ENCODE measurements at places on chromosomes 1 and 21. TPM values are rescaled to one million over a fixed set of nuclear protein-coding genes. Genes with fewer than 3 reads are reported as not detected.

DNA sequence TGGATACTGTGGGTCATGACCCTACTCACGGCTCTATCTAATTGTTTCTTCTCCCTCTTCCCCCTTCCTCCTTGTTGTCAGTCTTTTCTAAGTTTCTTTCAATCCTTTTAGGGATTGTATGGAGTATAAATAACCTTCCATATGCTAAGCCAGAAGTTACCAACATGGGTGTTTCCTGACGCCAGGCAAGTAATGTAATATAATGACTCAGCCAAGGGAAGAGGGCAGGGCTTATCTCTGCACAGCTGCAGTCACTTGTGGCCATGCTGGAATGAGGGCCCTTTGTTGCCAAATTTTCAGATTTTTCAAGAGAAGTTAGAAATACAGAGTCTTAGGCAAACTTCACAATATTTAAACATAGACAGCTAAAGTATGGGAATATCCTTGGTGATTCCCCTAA is 194.6 kb downstream of the ST6GALNAC3 start:
- no peak for DNase-seq
- no peaks in the 10 kb centered on the region for H3K36me3 ChIP-seq
- no peak overlapping the region for H3K27ac ChIP-seq
- H3K4me1 ChIP-seq = no peaks in the 10 kb centered on the region
- no peak overlapping the region for H3K4me3 ChIP-seq

- H3K36me3 ChIP-seq = no peaks in the 10 kb centered on the region
- no peaks in the 10 kb centered on the region for H3K27me3 ChIP-seq
- no peaks in the 10 kb centered on the region for H3K4me1 ChIP-seq
- no peak for DNase-seq
- no peak overlapping the region for H3K27ac ChIP-seq
- no peak overlapping the region for H3K4me3 ChIP-seq
Observed at GRCh38 chr1:234258071-234258470, 115.2 kb upstream of the COA6 start.

DNA sequence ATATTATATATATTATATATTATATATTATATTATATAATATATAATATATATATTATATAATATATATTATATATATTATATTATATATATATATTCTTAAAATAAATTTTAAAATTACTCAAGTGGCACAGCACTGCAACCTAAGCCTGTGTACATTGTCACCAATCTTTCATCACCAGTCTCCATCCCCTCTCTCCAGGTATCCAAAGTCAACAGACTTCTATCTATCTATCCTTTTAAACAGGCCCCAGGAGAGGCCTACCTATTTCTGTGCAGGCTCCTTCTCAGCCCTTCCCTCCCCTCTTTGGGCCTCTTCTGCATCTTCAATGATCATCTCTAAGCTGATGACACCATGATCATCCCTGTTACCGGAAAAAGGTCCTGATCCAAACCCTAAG is 111.7 kb downstream of the RHOU start:
- no peaks in the 10 kb centered on the region for H3K4me1 ChIP-seq
- no peak for DNase-seq
- no peak overlapping the region for H3K27ac ChIP-seq
- H3K27me3 ChIP-seq = no peaks in the 10 kb centered on the region
- H3K36me3 ChIP-seq = no peaks in the 10 kb centered on the region
- H3K4me3 ChIP-seq = no peak overlapping the region

GRCh38 chr1:245512181-245512888 is 357.6 kb downstream of the KIF26B start:
- peak overlapping the region; percentile 14 for H3K4me3 ChIP-seq
- no peak overlapping the region for H3K27ac ChIP-seq
- H3K4me1 ChIP-seq = no peaks in the 10 kb centered on the region
- H3K27me3 ChIP-seq = no peaks in the 10 kb centered on the region
- H3K36me3 ChIP-seq = no peaks in the 10 kb centered on the region

GRCh38 chr1:232472485-232473041 is 157.4 kb downstream of the SIPA1L2 start:
- H3K27ac ChIP-seq = no peak overlapping the region
- no peaks in the 10 kb centered on the region for H3K27me3 ChIP-seq
- H3K36me3 ChIP-seq = no peaks in the 10 kb centered on the region
- H3K4me1 ChIP-seq = no peaks in the 10 kb centered on the region

DNA sequence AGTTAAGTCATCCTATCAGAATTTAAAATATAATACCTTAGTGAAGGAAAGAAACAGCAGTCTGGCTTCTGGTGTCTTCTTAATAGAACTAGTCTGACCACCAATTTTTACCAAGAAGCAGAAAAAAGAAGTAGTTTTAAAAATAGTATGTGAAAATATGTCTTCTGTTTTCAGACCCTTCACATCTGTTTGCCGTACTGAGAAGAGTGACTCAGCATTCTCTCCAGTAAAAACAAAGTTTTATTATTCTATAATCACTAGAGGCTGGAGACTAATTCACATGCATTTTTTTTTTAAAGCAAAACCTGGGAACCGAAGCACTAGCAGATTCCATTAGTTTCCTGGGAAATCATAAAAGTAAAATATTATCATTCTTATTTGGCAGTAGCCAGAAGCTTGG is 163.8 kb downstream of the COL24A1 start:
- H3K4me1 ChIP-seq = no peaks in the 10 kb centered on the region
- no peaks in the 10 kb centered on the region for H3K27me3 ChIP-seq

- DNase-seq = no peak
- no peaks in the 10 kb centered on the region for H3K27me3 ChIP-seq
- H3K4me3 ChIP-seq = no peak overlapping the region
- H3K36me3 ChIP-seq = no peaks in the 10 kb centered on the region
Observed at GRCh38 chr1:20854529-20854928, 67.4 kb upstream of the HP1BP3 start.

DNA sequence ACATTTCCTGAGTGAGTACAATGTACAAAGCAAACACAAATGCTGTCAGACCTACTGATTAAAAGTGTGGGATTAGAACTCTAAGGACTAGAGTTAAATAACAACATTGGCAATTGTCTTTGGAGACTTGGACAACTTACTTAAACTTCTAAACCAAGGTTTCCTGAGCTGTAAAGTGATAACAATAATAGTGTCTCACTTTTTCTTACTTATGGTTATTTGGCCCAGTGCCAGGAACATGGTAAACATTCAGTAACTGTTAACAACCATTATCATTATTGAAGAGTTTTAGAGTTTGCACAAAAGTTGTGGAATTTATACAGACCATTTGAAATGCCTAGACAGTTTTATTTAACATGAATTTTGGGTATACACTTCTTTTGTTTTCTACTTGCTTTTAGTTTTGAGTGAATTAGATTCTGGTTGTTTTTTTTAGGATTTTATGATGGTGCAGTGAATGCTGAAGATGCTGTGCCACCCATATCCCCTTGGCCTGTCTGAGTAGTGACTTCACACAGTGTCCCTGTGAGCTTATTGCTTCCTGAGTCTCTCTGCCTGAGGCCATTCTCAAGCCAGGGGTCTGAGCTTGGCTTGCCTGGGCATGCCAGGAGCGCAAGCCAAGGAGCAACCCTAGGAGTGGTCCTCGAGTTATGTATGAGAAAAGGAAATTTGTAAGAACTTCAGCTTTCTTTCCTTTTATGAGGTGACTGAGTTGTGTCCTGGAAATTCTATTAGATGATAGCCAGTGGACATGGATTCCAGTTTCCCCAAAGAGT is 932.8 kb downstream of the TTLL7 start:
- DNase-seq = no peak
- no peaks in the 10 kb centered on the region for H3K4me1 ChIP-seq
- no peaks in the 10 kb centered on the region for H3K27me3 ChIP-seq
- H3K27ac ChIP-seq = no peak overlapping the region
- H3K36me3 ChIP-seq = no peaks in the 10 kb centered on the region

DNA sequence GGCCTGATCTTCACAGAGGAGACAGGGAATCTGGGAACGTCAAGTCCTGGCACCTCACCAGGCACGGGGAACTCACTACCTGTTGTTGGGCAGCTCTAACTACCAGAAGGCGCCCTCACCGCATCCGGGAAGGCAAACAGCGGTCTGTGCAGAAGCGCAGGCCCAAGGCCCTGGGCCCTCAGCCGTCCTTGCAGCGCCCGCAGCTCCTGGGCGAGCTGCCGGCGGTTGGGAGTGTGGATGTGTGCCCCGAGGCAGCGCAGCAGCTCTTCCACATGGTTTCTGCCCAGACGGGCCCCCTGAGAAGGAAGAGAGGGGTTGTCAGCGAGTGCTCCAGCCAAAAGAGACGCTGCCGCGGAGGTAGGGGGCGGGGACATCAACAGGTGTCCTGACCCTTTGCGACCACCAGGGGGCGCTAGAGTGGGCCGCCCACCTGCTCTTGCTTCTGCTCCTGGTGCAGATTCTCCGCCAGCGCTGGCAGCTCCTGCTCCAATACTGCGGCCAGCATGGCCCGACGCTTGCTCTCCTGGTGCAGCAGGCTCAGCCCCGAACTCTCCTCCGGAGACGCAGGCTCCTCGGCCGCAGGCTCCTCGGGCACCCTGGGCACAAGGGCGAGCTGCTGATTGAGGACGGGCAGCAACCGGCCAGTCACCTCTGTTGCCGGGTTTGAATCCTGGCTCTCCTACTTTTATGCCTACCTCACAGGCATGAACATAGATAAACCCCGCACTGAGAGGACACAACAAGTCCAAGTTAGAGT is 9.3 kb downstream of the MAP3K6 start:
- H3K4me3 ChIP-seq = peak overlapping the region; percentile 3
- peak overlapping the region; percentile 52 for H3K27ac ChIP-seq
- no peaks in the 10 kb centered on the region for H3K27me3 ChIP-seq
- DNase-seq = peak; percentile 65

- H3K36me3 ChIP-seq = no peaks in the 10 kb centered on the region
- H3K27ac ChIP-seq = no peak overlapping the region
- no peak overlapping the region for H3K4me3 ChIP-seq
- no peaks in the 10 kb centered on the region for H3K4me1 ChIP-seq
- H3K27me3 ChIP-seq = no peaks in the 10 kb centered on the region
- DNase-seq = no peak
Observed at GRCh38 chr1:55474168-55474786, 259.1 kb upstream of the USP24 start.

DNA sequence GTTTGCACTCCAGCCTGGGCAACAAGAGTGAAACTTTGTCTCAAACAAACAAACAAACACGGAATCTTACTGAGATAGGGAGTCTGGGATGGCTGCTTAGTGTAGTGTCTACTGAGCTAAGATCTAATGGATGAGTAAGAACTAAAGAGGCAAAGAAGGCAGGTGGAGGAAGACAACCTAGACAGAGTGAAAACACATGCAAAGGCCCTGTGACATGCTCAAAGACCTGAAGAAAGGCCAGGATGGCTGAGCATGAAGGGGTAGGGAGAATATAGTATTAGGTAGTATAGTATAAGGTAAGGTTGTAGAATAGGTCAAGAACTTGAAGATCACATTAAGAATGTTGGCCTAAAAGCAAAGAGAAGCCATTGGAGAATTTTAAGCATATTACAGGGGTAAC is 49.1 kb downstream of the MAP3K7CL start:
- H3K4me3 ChIP-seq = no peak overlapping the region
- no peaks in the 10 kb centered on the region for H3K36me3 ChIP-seq
- H3K4me1 ChIP-seq = peaks cover 6% of the 10 kb centered on the region
- H3K27ac ChIP-seq = no peak overlapping the region
- DNase-seq = no peak

GRCh38 chr1:51072043-51072439 is 30.0 kb upstream of the C1orf185 start:
- no peaks in the 10 kb centered on the region for H3K36me3 ChIP-seq
- H3K4me1 ChIP-seq = no peaks in the 10 kb centered on the region
- H3K4me3 ChIP-seq = no peak overlapping the region

DNA sequence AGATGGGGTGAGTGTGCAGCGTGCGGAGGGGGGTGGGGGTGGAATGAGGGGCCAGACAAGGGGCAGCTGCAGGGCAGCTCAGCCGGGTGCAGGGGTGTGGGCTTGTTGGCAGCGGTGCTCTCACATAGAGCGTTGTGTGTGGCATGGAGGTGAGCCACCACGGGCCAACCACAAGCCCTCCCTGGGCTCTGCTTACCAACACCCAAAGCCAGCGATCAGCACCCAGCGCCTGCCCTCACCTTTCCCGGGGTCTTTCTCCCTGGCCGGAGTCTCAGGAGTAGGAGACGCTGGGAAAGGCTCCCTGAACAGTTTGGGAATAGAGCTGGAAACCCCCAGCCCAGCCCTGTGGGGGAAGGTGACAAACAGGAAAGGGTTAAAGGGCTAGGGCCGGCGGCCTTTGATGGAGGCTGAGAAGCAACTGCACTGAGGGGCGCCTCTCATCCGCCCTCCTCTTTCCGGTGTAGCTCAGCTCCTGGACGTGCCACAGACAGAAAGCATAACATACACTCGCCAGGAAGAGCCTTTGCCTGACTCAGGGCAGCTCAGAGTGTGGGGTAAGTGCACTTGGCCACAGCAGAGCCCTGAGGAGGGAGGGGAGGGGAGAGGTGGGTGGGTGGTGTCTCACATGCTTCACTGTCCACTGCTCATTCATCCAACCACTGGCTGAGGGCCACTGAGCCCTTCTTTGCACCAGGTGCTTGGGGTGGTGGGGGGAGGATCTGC is 577 bp downstream of the IKBKE start:
- peak overlapping the region; percentile 67 for H3K27ac ChIP-seq
- H3K27me3 ChIP-seq = no peaks in the 10 kb centered on the region
- DNase-seq = no peak
- peaks cover 9% of the 10 kb centered on the region for H3K4me1 ChIP-seq

DNA sequence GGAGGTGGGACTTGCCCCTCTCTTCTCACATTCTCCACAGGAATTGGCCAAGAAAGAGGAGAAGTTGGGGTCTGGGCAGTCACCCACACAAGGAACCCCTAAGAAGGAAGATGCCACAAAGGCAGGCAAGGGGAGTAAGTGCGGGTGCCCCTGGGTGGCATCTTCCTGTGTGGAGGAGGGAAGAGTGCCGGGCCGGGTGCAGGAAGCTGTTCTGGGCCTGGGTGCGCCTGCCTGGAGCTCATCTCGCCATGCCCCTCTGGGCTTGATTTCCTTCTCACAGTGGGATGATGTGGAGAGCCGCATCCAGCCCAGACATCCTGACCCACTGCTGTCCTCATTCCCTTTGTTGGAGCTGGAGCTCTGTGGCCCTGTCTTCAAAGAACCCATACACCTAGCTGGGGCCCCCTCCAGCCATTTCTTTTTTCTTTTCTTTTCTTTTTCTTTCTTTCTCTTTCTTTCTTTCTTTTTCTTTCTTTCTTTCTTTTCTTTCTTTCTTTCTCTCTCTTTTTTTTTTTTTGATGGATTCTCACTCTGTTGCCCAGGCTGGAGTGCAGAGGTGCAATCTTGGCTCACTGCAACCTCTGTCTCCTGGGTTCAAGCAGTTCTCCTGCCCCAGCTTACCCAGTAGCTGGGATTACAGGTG is 9.3 kb downstream of the LRRC71 start:
- H3K4me1 ChIP-seq = no peaks in the 10 kb centered on the region
- H3K27me3 ChIP-seq = no peaks in the 10 kb centered on the region
- DNase-seq = no peak
- no peak overlapping the region for H3K4me3 ChIP-seq

The ST6GALNAC5 gene
- total RNA-seq = 53.4 TPM

The PDZK1IP1 gene
- total RNA-seq = 69.4 TPM

The AMY1C gene
- total RNA-seq = not detected

The CRTC2 gene
- total RNA-seq = 19.0 TPM

The ADORA3 gene
- 9.5 TPM for total RNA-seq

Measured in breast epithelium (tissue), 4 donors.